ENCODE measurements at places on chromosomes 3 and 15.

DNA sequence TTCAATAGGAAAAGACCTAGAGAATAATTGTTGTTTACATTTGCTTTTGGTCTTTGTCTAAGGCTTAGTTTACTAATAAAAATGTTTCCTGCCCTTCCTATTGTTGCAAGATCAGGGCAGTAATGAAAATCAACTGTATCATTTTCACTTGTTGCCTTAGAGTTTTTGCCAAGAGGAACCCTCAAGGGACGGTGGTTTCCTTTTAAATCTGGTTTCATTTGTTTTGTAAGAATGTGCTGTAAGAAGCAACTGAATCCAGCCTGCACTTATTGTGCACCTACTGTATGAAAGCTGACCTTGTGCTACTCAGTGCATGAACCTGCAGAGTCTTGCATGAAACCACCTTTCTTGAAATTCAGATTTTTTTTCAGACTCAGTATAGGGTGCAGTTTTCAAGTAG is 5.3 kb downstream of the IGF1R start:
- no peak for DNase-seq

GRCh38 chr3:146142757-146143156 is 18.2 kb downstream of the PLOD2 start:
- no peak for DNase-seq

- no peak for DNase-seq
Observed at GRCh38 chr3:123448536-123449101, at the start of gene ADCY5. Gene ADCY5, minus strand, starts transcription at chr3:123449090. Its CDS starts 545 bp downstream, at chr3:123448545.

- no peak for DNase-seq
Observed at GRCh38 chr3:24156466-24156865, 211.4 kb downstream of the NR1D2 start.

DNA sequence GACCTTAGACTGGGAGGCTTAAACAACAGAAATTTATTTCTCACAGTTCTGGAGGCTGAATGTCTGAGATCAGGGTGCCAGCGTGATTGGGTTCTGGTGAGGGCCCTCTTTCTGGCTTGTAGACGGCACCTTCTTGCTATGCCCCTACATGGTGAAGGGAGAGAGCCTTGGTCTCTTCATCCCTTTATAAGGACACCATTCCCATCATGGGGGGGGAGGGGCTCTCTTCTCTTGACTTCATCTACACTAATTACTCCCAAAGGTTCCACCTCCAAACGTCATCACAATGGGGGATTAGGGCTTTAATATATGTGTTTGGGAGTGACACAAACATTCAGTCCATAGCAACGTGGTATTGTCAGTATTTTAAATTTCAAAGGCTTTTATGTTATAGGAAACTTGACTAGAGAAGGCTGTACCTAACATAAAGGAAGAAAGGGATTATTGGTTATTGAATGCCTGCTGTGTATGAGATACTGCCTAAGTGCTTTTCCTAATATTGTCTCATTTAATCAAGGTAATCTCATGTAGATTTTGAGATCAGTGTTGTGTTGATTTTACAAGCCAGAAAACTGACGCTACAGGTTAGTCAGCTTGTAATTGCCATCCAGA is 20.9 kb downstream of the SYN2 start:
- no peak for DNase-seq

GRCh38 chr3:63151897-63152296 is 126.2 kb upstream of the SYNPR start:
- no peak for DNase-seq

DNA sequence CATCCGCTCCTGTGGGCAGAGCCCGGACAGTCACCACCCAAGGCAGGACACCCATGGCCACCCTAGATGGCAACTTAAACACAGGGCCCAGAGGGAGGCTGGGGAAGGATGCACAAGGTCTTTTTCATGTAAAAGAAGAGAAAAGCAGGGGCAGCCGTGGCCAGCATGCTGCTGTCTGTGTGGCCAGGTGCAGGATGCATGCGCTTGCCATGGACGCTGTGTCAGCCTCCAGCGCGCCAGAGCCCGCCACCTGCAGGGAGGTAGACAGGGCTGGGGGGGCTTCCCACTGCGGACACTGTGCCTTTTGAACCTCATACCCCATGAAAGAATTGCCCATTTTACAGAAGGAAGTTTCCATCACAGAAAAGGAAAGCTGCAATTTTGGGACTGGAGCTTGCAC is 18.2 kb downstream of the UROC1 start:
- no peak for DNase-seq

GRCh38 chr3:129653019-129653418 is 46.5 kb upstream of the PLXND1 start:
- no peak for DNase-seq

DNA sequence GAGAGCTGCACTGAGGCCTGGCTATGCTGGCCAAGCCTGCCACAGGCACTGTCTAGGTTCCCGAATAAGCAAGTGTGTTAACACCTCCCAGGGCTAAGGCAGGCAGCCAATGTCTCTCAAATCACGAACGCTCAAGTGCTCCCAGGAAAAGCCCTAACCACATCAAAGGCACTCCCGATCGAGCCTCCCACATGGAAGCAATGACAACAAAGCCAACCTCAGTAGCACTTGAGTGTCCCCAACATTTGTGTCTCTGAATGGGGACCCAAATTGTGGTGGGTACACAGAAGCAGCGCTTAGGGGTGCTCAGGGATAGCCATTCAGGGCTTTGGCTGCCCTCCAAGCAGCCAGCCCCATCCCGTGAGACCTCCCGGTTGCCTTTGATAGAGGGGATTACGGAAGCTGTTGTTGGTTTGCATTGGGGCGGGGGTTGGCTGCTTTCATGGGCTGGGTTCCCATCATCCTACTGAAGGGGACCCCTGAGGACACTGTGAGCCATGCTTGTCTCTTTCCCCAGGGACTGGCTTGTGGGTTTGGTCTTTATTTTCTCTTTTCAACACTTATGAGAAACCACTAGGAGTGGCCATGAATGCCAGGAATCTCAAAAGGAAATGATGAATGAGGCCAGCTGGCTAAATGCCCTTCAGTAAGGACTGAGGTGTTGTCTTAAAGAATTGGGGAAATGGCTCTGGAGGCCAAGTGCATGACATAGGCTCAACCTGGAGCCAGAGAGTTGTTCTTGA is 234.1 kb upstream of the FEZF2 start:
- DNase-seq, result no peak

DNA sequence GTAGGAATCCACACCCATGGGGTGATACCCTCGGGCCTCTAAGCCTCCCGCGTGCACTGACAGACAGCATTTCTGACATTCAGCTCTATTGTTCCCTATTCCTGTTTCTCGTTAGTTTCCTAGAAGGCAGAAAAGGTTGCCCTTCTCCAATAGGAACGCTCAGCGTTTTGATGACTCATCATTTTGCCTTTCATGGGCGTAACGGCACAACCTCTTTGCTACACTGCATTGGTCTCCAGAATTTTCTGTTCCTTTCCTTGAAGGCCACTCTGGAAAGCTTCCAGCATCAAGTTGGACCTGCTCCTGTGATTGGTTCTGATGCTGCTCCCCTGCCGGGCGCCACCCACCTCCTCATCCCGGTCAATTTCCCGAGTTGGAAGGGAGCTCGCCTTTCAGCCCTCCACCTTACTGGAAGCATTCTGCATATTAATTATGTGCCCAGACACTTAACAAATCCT is 13.0 kb upstream of the TNK2 start:
- DNase-seq, result no peak

- DNase-seq, result no peak
Observed at GRCh38 chr3:53705774-53706173, 140.4 kb downstream of the CHDH start.

GRCh38 chr3:38834110-38834509 is 18.1 kb upstream of the SCN10A start:
- no peak for DNase-seq

DNA sequence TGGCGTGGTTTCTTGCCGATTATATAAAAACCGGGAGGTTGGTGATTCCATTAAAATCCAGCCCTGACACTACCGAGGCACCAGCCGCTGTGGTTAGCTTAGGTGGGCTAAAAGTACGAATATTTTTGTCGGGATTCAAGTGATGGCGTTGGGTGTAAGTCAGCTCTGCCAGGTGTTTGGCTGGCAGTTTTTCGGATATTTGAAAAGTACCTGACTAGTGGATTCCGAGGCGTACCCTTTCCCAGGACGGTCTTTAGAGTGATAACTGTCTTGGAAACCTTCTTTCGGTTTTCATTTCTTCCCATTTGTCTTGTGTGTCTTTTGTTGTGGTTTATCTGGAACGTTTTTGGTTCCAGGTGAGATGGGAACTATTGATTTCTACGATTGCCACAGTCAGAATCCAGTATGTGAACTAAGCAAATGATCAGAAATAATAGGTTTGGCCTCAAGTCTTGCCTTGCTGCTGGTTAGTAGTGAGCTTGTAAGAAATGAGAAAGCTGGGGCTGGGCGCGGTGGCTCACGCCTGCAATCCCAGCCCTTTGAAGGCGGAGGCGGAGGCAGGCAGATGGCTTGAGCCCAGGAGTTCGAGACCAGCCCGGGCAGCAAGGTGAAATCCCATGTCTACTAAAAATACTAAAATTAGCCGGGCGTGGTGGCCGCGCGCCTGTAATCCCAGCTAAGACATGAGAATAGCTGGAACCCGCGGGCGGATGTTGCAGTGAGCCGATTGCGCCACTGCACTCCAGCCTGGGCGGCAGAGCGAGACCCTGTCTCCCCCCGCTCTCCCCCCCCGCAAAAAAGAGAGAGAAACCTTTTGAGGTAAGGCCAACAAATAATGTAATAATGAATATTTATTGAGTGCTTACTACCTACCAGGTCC is 1.4 kb downstream of the FYTTD1 start:
- DNase-seq, result no peak

DNA sequence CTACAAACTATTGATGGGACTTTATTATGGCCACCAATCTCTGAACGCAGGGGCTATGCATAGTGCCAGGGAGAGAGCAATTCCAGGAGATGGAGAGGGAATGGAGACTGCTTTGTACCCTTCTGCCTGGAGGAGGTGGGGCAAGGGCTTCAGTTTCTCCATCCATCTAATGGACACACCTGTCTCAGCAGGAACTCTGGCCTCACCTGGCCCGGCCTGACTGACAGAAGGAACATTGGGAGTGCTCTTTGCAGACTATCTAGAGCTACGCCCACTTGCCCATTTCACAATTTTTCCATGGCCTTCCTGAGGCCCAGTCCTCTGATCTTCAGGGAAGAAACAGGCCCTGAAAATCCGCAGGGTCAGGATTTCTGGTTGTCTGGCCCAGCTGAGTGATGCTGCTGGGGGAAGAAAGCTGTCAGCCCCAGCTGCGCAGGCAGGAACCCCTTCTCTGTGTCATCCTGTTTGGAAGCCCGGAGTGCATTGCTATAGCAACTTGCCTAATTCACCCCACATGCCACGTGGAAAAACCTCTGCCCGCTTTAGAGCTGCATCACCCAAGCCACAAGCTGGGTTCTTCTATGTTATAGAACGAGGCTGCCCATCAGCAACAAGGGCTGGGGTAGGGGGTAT is 6.4 kb downstream of the ITGA11 start:
- DNase-seq, result no peak

GRCh38 chr3:126928921-126929474 is 53.9 kb upstream of the PLXNA1 start:
- no peak for DNase-seq

DNA sequence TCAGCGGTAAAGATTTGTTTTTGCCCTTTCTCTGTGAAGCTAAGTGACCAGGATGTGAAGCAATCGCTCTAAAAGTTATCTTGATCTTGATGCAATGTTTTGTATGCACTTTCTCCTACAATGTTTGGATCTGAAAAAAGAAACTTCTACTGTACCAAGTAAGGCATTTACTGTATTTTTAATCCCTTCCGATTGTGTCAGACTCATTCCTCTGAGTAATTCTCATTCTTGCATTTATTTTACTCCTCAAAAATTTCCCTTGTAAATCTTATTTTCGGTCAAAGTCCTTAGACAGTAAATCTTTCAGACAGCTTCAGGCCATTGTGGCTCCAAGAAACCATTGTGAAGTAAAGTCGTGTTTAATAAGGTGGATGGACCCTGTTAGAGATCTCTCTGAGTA is 141.9 kb downstream of the TP63 start:
- no peak for DNase-seq

GRCh38 chr3:190305406-190305805 is 16.8 kb downstream of the CLDN1 start:
- DNase-seq, result no peak

DNA sequence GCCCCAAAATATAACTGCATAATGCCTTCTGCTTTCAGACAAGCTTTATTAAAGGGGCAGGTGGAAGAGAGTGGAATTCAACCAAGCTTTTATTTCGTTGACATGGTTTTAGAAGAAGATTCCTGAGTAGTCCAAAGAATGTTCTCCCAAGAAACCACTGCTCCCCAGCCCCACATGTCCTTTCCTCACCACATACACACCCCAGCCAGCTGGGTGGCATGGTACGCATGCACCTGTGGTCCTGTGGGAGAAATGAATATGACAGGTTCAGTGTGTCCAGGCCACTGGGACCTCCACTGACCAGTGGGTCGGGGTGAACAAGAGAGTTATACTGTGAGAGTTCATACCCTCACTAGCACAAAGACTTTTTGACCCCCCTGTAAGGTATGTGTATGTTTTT is 30.2 kb downstream of the ARID3B start:
- DNase-seq, result no peak

DNA sequence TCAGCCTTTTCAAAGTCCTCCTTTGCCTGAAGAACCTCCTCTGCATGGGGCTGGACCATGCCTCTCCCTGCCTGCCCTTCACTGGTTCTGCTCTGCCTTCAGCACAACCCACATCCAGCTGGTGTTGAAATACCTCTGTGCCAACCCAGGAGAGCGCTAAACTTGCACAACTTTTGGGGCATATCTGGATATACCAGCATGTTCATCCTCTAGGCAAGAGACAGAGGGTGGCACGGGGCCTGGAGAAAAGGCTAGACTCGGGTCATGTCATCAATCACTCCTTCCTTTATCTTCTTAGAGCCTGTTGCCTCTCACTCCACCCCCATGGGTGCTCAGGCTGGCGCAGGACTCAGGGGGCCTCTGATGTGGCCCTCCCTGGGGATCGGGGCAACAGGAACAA is 4.8 kb downstream of the SEMA4B start:
- no peak for DNase-seq

GRCh38 chr3:148718982-148719862 is 21.5 kb downstream of the AGTR1 start:
- DNase-seq, result no peak

GRCh38 chr3:107117922-107118536 is 259.2 kb upstream of the CCDC54 start:
- DNase-seq, result no peak

DNA sequence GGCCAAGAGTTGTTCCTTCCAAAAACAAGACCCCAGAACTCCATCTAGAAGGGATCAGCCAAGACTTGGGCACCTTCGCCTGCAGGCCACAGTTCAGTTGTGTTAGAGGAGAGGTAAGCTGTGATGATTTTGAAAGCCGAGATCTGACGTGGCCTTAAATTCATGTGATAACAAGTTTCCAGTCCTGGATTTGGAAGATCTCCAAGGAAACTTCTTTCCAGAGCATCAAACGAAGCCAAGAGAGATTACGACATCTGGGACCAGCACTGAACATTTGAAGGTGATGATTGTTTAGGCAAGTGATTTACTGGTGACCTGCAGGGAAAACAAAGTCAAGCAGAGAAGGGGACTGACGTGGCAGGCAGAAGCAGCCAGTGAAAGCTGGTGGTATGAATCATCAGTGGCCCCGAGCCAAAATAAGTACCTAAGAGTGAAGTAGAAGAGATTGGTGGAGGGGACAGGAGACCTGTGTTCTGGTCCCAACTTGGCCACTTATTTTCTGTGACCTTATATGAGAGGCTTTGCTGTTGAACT is 339.0 kb upstream of the PROK2 start:
- DNase-seq, result no peak

Data from stimulated activated CD8-positive, alpha-beta memory T cell treated with anti-CD3 and anti-CD28 coated beads, Interleukin-4, amount 100 ng/mL, for 1 hour (primary cell).